Fibroblast of lung (primary cell): ENCODE measurements at places on chromosomes 7 and 10. TPM values are rescaled to one million over a fixed set of nuclear protein-coding genes. Genes with fewer than 3 reads are reported as not detected.

LRMDA gene
- 0.76 and 1.7 TPM in 2 replicates for polyA plus RNA-seq

DNA sequence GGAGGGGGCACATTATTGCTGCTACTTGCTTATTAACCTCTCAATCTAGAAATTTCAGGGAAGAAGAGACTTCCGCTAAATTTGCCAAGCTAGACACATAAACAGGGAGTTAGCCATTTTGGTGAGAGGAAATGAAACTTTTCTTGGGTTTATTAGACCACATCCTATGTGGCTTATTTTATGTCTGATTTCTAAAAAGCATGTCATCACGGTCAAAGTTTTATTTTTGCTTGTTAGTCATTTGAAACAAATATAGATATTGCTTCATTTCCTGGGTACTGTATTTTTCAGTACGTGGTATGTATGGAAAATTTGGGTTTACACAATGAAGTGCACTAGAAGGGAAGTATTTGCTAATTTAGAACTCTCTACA, 144.1 kb downstream of the TCF7L2 start:
- no peak overlapping the region for H3K27ac ChIP-seq
- H3K27me3 ChIP-seq: no peaks in the 10 kb centered on the region
- peaks cover 2% of the 10 kb centered on the region for H3K4me1 ChIP-seq
- H3K36me3 ChIP-seq: peaks cover 2% of the 10 kb centered on the region
- DNase-seq: no peak

GRCh38 chr10:28853195-28853594, 175.9 kb downstream of the BAMBI start:
- peaks cover 8% of the 10 kb centered on the region for H3K27me3 ChIP-seq
- no peaks in the 10 kb centered on the region for H3K4me1 ChIP-seq
- DNase-seq: peak; percentile 53
- no peaks in the 10 kb centered on the region for H3K36me3 ChIP-seq
- H3K27ac ChIP-seq: no peak overlapping the region

SGCE gene
- 72.3 and 184 TPM in 2 replicates for polyA plus RNA-seq

GRCh38 chr10:76150139-76150875, 718.9 kb downstream of the LRMDA start:
- no peak overlapping the region for H3K27ac ChIP-seq
- no peak overlapping the region for H3K4me3 ChIP-seq
- DNase-seq: peak; percentile 90
- no peaks in the 10 kb centered on the region for H3K36me3 ChIP-seq

DNA sequence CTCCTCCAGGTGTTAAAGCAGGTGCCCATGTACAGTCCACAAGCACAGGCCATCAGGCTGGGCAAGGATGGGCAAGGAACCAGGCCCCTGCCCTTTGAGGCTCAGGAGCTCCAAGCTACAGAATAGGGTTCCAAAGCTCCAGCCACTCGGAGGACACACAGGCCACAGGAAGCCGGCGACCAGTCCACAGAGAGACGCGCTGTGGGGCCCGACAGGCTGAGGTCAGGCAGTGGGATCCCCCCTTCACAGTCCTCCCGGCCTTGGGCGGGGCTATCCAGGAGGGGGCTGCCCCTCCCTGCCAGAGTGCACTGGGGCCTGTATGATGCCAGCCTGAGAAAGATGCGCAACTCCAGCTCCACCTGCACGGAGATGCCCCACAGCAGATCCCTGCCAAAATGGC, 34.0 kb downstream of the MAD1L1 start:
- no peaks in the 10 kb centered on the region for H3K4me1 ChIP-seq
- no peak overlapping the region for H3K4me3 ChIP-seq
- DNase-seq: no peak
- H3K27ac ChIP-seq: no peak overlapping the region
- peaks cover 5% of the 10 kb centered on the region for H3K36me3 ChIP-seq

CYP26C1 gene
- 0.02 and 0.03 TPM in 2 replicates for polyA plus RNA-seq

DNA sequence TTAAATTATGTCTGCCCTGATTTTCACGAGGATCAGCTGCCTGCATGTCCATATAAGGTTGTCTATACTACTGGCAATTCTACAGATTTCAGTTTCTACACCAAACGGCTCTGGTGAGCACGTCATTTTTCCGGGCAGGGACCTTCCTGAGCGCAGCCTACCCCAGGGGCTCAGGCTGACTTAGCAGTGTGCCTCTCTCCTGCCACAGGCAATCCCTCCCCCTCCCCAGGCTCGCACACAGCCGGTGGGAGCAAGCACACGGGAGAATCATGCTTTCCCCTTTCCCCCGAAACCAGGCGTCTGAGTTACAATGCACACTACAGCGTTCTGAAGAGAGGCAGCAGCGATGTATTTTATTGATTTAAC, 1.7 kb downstream of the KLF6 start:
- peaks cover 17% of the 10 kb centered on the region for H3K4me1 ChIP-seq
- H3K27me3 ChIP-seq: no peaks in the 10 kb centered on the region
- H3K4me3 ChIP-seq: peak overlapping the region; percentile 97

CHCHD3 gene
- 80.8 and 100 TPM in 2 replicates for polyA plus RNA-seq

DNA sequence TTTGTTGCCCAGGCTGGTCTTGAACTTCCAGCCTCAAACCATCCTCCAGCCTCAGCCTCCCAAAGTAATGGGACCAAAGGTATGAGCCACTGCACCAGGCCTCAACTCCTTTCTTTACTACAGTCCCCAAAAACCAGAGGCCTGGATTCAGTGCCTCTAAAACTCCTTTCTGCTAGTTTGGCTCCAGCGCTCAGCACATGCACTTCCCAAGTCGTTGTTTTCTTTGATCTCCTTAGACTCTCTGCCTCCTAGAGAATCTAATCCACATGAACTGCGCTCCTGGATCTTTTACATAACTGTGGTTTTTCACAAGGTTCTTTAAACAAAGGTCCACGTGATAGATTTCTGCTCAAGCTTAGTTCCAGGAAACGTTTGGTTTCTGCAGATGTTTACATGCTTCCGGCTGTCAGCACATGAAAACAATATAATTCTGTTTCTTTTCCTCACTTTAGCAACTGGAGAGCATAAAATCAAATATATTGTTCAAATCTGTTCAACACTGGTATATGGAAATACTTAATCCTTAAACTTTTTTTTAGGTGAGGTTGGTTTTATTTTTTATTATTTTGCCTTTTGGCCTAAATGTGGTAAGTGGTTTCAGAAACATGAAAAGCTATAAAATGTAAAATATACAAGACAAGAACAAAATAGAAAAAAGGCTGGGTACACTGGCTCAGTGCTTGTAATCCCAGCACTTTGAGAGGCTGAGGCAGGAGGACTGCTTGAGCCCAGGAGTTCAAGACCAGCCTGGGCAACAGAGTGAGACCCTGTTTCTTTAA, 270.5 kb upstream of the MKLN1 start:
- no peak overlapping the region for H3K4me3 ChIP-seq
- H3K4me1 ChIP-seq: no peaks in the 10 kb centered on the region
- H3K36me3 ChIP-seq: peaks cover 2% of the 10 kb centered on the region
- H3K27ac ChIP-seq: peak overlapping the region; percentile 55
- no peaks in the 10 kb centered on the region for H3K27me3 ChIP-seq

DNA sequence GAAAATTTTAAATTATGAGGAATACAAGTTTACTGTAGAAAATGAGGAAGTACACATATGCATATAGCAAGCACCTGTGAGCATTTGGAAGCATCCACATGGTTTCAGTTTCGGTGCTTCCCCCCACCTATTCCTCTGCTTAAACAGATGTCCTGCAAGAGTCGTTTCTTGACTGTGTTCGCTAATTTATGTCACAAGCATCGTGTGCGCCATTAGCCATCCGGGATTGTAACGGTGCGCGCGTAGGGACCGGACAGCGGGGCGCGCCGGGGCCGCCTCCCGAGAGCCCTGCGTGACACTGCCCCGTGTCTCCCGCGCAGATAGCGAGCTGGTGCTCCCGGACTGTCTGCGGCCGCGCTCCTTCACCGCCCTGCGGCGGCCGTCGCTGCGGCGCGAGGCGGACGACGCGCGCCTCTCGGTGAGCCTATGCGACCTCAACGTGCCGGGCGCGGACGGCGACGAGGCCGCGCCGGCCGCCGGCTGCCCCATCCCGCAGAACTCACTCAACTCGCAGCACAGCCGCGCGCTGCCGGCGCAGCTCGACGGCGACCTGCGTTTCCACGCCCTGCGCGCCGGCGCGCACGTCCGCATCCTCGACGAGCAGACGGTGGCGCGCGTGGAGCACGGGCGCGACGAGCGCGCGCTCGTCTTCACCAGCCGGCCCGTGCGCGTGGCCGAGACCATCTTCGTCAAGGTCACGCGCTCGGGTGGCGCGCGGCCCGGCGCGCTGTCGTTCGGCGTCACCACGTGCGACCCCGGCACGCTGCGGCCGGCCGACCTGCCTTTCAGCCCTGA, 90.9 kb downstream of the NEURL1 start:
- no peaks in the 10 kb centered on the region for H3K4me1 ChIP-seq
- DNase-seq: peak; percentile 15
- no peak overlapping the region for H3K27ac ChIP-seq
- H3K27me3 ChIP-seq: peaks cover 6% of the 10 kb centered on the region

DNA sequence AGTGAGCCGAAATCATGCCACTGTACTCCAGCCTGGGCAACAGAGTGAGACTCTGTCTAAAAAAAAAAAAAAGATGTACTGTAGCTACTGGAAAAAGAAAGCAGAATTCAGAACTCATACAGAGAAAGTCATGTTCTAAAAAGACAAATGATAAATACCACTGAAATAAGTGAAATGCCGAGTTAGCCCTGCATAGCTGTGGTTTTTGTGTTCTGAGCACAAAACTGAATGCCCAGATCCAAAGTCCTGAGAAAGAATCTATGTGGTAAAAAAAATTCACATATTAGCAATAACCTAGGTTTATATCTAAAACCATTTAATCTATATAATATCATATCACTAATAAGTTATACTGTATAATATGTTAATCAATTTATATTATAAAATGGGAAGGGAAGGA, 29.3 kb upstream of the HECW1 start:
- H3K4me3 ChIP-seq: no peak overlapping the region
- H3K27me3 ChIP-seq: peaks cover 13% of the 10 kb centered on the region
- no peaks in the 10 kb centered on the region for H3K36me3 ChIP-seq
- H3K27ac ChIP-seq: no peak overlapping the region
- H3K4me1 ChIP-seq: no peaks in the 10 kb centered on the region
- DNase-seq: peak; percentile 70

- DNase-seq: peak; percentile 24
- H3K27ac ChIP-seq: no peak overlapping the region
- H3K4me1 ChIP-seq: peaks cover 3% of the 10 kb centered on the region
- H3K36me3 ChIP-seq: no peaks in the 10 kb centered on the region
- H3K27me3 ChIP-seq: no peaks in the 10 kb centered on the region
- no peak overlapping the region for H3K4me3 ChIP-seq
Observed at GRCh38 chr10:89091496-89091895, 100.9 kb downstream of the FAS start.

GSTO2 gene
- polyA plus RNA-seq: 2.9 and 5.9 TPM in 2 replicates

GPER1 gene
- polyA plus RNA-seq: 2.0 and 2.4 TPM in 2 replicates

- no peaks in the 10 kb centered on the region for H3K27me3 ChIP-seq
- peaks cover 10% of the 10 kb centered on the region for H3K4me1 ChIP-seq
- DNase-seq: peak; percentile 65
Observed at GRCh38 chr10:27240212-27241009, at the start of gene ACBD5. ACBD5 (minus strand) TSS chr10:27240797; CDS start chr10:27240688, 109 bp downstream.

DNA sequence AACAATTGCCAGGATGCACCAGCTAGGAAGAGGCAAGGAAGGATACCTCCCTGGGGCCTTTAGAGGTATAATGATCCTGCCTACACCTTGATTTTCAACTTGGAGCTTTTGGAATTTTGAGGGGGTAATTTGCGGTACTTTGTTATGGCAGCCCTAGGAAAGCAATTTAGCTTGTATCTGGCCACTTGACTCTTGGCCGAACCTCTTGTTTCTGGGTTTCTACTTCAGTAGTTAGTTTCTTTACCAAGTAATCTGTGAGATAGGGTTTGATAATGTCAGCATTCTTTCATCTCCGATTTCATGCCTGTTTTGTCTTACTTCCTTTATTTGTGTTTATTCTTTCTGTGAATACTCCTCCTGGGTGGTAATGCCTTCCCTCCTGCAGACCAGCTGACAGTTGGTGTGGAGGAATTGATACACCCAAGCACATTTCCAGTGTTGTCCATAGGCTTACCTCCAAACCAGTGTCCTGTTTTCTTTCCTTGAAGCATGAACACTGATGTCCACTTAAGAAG, 163.7 kb downstream of the SND1 start:
- H3K4me3 ChIP-seq: no peak overlapping the region
- DNase-seq: no peak
- H3K27me3 ChIP-seq: no peaks in the 10 kb centered on the region
- peaks cover 2% of the 10 kb centered on the region for H3K36me3 ChIP-seq
- H3K4me1 ChIP-seq: peaks cover 7% of the 10 kb centered on the region
- no peak overlapping the region for H3K27ac ChIP-seq

GRCh38 chr7:127893547-127893946, 137.7 kb downstream of the LRRC4 start:
- H3K4me3 ChIP-seq: no peak overlapping the region
- no peak overlapping the region for H3K27ac ChIP-seq
- no peak for DNase-seq
- no peaks in the 10 kb centered on the region for H3K27me3 ChIP-seq
- H3K4me1 ChIP-seq: peaks cover 2% of the 10 kb centered on the region

VKORC1L1 gene
- polyA plus RNA-seq: 20.0 and 24.2 TPM in 2 replicates

SPDYE17 gene
- polyA plus RNA-seq: not detected in 2 replicates

DNA sequence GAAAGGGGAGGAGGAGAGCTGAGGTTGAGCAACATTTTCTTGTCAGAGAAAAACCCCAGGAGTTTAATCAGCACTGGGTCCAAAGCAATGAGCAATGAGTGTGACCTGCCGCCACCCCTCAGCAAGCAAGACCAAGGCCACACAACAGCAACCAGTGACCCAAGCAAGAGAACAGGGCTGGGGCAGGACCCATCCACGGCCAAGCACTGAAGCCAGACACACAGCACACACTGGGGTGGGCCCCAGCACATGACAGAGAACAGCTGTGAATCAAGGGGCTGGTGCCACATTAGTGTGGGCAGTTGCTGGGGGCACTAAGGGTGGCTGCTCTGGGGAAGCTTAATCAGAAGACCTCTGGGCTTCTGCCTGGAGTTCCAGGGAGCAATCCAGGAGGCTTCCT, 16.2 kb downstream of the TMEM72 start:
- H3K4me1 ChIP-seq: no peaks in the 10 kb centered on the region
- no peak overlapping the region for H3K27ac ChIP-seq
- peaks cover 2% of the 10 kb centered on the region for H3K27me3 ChIP-seq
